Epithelial cell of esophagus (primary cell): ENCODE measurements at places on chromosomes 1 and 21.
A peak's percentile ranks its signal among the peaks of the same experiment; 100 is the strongest.

GRCh38 chr1:239930686-239931262, 160.9 kb upstream of the FMN2 start:
- peak; percentile 8 for DNase-seq

DNA sequence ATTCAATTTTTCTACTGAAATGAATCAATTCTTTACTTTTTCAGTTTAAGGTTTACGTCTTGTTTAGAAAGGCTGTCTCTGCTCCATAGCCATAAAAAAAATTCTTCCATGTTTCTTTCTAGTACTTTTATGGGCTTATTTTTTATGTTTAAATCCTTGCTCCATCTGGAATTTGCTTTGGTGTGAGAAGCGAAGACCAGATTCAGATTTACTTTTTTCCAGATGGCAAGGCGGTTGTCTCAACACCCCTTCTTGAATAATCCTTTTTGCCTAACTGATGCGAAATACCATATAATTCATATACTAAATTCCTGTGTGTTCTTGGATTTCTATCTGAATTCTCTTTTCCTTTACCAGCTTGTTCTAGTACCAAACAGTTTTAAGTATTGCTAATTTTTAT, 101.5 kb downstream of the C1orf94 start:
- no peak for DNase-seq

DNA sequence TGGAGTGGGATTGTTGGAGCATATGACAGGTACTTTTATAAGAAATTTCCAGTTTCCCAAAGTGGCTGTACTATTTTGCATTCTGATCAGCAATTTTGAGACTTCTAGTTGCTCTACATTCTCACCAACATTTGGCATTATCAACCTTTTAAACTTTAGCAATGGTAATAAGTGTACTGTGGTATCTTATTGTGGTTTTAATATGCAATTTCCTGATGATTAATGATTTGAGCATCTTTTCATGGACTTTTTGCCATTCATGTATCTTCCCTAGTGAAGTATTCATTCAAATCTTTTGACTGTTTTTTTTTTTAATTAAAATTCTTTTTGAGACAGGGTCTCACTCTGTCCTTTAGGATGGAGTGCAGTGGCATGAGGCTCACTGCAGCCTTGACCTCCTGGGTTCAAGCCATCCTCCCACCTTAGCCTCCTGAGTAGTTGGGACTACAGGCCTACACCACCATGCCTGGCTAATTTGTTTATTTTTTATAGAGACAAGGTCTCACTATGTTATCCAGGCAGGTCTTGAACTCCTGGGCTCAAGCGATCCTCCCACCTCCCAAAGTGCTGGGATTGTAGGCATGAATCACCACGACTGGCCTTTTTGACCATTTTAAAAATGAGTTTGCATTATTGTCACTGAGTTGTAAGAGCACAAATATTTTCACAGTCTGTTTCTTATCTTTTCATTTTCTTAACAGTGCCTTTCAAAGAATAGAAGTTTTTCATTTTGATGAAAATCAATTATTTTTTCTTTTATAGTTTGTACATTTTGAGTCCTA, 7.8 kb upstream of the SLC6A9 start:
- no peak for DNase-seq

GRCh38 chr1:184635980-184636431, 118.7 kb downstream of the EDEM3 start:
- peak; percentile 42 for DNase-seq

GRCh38 chr1:67863637-67864036, 30.4 kb upstream of the GNG12 start:
- DNase-seq, result no peak

DNA sequence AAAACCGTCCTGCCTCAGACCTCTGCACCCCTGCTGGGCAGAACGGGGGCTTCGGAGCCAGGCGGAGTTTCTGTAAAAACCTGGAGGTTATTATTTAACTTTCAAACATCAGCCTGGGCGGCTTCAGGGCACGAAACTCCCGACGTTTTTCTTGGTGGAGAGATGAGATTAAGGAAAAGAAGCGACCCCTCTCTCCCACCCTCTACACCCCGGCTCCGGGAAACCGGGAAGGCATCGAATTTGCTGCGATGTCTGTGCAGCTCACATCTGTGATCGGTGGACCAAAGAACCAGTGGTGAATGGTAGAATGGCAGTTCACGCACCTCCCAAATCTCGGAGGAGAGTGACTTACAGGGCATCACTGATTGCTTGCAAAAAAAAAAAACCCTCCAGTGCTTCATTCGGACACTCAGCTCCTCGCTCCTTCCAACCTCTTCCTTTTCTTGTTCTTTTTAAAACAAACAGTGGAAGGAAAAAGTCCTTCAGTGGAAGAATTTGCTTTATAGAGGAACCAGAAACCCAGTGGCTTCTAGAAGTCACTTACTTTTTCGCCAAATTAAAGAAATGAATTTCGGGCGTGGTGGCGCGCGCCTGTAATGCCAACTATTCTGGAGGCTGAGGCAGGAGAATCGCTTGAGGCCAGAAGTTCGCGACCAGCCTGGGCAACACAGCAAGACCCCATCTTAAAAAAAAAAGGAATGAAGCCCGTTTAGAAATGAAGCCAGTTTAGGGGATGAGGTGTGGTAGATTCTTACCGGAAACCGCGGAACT, 884 bp downstream of the PHACTR4 start:
- DNase-seq, result peak; percentile 52

DNA sequence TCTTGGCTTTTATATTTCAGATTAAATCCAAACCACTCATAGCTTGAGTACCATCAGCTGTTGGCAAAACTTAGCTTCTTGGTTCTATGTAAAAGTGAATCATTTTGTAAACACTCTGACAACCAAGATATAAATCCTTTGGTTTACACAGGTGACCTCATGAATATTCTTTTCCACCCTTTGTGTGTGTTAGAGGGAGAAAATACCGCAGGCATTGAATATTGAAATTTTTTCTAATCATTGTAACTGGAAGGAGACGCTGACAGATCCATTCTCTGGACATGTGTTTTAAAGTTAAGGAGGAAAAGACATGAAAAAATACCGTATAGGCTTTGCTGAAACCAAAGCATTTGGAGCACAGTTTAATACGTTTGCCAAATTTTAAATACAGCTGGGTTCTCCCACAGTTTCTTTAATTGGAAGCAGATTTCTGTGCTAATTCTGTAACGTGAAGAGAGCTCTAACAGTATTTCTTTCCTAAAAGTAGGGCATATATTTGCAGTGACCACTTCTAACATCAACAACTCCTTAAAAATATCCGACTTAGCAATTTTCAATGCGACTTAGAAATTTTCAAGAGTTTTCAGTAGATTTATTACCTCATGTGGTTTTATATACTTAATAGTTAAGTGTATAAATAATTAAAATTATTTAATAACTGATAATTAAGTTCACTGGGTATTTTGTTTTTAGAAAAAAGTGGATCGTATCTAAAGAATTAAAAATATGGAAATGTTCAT, 388.2 kb downstream of the USP25 start:
- peak; percentile 76 for DNase-seq

DNA sequence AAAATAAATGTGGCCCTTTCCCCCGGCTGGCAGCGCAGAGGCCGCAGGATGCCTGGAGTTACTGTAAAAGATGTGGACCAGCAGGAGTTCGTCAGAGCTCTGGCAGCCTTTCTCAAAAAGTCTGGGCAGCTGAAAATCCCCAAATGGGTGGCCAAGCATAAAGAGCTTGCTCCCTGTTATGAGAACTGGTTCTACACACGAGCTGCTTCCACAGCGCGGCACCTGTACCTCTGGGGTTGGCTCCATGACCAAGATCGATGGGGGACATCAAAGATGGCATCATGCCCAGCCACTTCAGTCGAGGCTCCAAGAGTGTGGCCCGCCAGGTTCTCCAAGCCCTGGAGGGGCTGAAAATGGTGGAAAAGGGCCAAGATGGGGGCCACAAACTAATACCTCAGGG, 95.9 kb downstream of the LRIG2 start:
- DNase-seq, result no peak

GRCh38 chr1:43134068-43134467, 38.0 kb downstream of the EBNA1BP2 start:
- DNase-seq, result no peak

DNA sequence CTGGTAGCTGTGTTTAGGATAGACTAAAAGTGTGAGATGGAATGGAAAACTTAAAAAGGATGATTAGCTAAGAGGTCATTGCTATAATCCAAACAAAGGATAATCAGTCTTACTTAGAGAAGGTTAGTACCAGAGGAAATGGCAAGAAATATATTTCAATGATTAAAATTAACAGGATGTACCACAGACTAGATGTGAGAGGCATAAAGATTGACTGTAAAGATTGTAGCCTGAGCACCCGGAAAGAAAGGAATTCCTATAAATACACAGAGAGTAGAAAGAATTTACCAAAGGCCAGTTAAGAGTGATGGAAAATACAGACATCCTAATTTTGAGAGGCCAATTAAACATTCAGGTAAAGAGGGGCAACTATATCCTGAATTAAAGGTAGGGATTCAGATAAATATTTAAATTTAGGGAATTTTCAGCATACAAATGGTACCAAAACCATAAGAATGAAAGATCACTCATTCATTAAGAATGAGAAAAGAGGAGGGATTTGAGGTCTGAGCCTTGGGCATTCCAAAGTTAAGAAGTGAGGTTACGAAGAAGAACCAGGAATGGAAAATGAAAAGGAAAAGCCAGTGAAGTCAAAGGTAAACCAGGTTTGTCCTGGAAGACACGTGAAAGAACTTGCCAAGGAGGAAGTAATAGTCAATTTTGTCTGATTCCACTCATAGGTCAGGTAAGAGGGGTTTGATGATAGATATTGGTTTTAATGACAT, 46.4 kb upstream of the RGS1 start:
- no peak for DNase-seq

GRCh38 chr1:20590306-20590777, 1.4 kb downstream of the CDA start:
- peak; percentile 18 for DNase-seq

DNA sequence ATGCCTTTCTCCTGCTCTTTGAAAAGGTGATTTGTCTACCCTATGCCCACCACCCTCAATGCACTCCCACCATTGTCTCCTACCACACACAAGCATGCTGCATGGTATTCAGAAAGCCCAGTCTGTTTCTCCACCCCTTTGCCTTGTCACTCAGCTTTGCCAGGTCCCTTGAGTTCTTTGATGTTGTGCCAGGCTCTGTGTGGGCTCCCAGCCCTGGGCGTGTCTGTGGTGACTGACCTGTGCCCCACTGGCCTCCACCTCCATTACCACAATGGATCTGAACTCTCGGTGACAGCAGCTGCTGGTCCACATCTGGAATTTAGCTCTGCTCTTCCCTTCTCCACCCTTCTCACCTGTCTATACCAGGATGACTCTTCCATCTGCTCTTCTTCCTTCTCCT, 34.9 kb downstream of the ATP2B4 start:
- DNase-seq, result no peak

- peak; percentile 45 for DNase-seq
Observed at GRCh38 chr1:160260406-160261382, 1.7 kb downstream of the DCAF8 start.

- no peak for DNase-seq
Observed at GRCh38 chr1:205220421-205220820, 7.3 kb upstream of the TMCC2 start.

- no peak for DNase-seq
Observed at GRCh38 chr1:94803517-94804441, 16.4 kb upstream of the SLC44A3 start.
